RPMI8226 (cell line): ENCODE measurements at places on chromosomes 2 and 18.

DNA sequence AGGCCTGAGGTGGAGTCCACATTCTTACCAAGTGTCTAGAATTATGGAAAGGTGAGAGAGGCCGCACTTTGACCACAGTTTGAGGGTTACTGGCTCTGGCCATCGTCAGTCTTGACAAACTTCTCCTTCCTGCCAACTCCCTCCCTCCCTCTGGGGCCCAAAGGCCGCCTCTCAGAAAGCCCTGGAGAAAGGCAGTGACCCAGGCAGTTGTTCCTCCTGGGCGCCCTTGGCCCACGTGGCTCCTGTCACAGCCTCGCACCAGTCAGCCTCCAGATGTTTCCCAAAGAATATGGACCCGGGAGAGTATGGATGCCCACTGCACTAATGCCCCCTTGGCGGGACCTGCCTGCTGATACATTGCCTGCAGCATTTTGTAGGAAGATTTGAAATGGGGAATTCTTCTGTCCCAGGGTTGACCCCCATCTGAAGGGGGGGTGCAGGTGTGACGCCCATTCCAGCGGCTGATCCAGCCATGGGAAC, 61.7 kb downstream of the ASB1 start:
- no peak for DNase-seq

DNA sequence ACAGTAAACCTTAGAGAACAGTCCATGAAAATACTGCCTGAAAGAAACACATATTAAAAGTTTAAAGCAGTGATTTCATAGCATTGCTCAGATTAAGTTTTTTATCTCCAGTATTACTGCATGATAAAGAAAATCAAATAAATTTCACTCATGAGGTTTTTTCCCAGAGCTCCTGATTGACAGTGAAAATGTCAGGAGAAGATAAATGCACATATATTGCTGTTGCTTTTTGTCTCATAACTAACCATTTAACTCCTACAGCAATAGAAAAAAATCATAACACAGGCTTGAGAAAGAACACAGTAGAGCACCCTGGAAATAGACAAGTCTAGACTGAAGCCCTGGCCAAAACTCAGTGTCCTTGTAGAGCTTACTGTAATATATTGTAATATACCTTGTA, 391.0 kb downstream of the TMX3 start:
- DNase-seq, result no peak

GRCh38 chr2:72887740-72888437, 681 bp downstream of the SPR start:
- DNase-seq, result peak; percentile 74

GRCh38 chr2:120771111-120771780, 35.6 kb downstream of the GLI2 start:
- no peak for DNase-seq

GRCh38 chr2:179543361-179543901, 278.8 kb upstream of the SESTD1 start:
- DNase-seq, result no peak

GRCh38 chr18:5461041-5461440, 82.8 kb downstream of the EPB41L3 start:
- DNase-seq, result no peak

- DNase-seq, result peak; percentile 10
Measured at GRCh38 chr2:2116657-2117056, 214.4 kb downstream of the MYT1L start.

DNA sequence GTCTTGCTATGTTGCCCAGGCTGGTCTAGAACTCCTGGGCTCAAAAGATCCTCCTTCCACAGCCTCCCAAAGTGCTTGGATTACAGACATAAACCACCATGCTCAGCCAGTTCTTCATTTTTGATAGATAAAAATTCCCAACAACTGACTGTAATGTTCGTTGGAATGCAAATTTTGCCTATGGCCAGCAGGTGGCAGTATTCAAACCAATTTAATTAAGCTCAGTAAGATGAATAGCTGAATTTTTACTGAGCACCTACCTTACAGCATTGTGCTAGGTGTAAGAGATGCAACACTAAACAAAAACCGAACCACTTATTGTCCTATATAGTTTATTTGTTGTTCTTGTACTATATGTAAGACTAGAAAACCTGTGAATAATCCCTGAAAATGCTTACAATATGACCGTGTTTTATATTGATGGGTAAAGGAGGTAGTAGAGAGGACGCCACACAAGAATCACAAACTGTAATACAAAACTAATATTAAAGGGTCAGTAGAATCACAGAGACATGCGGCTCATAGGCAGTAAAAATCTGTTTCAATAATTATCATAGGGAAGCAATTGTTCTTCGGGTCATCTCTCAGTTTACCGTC, 8.2 kb upstream of the TMEM182 start:
- DNase-seq, result peak; percentile 55

DNA sequence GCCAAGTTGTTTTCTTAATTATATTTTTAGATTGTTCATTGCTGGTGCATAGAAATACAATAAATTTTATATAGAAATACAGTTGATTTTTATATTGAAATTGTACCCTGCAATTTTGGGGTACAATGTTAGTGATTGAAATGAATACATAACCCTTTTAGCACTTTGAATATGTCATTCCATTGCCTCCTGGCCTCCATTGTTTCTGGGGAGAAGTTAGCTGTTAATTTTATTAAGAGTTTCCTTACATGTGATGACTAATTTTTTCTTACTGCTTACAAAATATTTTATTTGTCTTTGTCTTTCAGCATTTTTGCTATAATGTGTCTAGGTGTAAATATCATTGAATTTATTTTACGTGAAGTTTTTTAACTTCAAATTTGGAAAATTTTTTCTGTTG, 176.5 kb upstream of the DCC start:
- DNase-seq, result no peak
